ENCODE measurements at places on chromosomes 6 and 20.

GRCh38 chr6:30006170-30007131 is 54.6 kb upstream of the POLR1H start:
- no peak for DNase-seq

DNA sequence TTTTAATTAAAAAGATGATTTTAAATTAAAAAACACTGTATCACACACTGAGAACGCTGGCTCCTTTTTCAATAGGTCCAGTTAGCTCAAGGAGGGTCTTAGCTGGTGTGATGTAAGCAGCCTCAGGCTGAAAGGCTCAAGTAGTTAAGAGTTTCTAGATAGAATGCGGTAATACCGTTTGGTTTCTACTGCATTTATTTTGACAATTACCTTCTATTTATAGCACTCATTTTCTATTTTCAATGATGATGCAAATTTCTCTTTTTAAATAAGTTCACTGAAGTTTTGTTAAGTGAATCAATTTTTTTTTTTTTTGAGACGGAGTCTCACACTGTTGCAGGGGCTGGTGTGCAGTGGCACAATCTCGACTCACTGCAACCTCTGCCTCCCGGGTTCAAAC is 87.1 kb downstream of the PREX1 start:
- no peak for DNase-seq

DNA sequence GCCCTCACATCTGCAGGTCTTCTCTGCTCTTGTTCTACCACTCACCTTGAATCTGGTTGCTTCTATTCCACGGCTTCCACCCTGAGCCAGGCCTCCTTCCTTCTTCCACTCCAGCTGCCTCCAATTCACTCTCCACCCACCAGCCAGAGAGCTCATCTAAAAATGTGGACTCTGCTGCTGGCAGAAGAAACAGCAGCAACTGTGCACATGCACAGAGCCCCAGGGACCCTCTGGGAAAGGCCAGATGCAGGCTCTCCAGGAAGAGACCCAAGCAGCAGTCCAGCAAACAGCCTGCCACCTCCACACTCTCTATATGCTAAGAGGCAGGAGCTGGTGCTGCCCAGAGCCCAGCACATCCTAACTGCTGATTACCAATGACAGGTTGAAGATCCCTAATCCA is 162.6 kb upstream of the TOP1 start:
- no peak for DNase-seq

- DNase-seq, result no peak
These were observed 83.6 kb upstream of the RBM24 start for GRCh38 chr6:17197607-17198006.

GRCh38 chr6:16316741-16317251 is 78.4 kb downstream of the GMPR start:
- DNase-seq, result no peak

GRCh38 chr6:111472933-111473435 is 10.0 kb downstream of the REV3L start:
- DNase-seq, result no peak

GRCh38 chr20:10731190-10731965 is 57.6 kb upstream of the JAG1 start:
- DNase-seq, result no peak

DNA sequence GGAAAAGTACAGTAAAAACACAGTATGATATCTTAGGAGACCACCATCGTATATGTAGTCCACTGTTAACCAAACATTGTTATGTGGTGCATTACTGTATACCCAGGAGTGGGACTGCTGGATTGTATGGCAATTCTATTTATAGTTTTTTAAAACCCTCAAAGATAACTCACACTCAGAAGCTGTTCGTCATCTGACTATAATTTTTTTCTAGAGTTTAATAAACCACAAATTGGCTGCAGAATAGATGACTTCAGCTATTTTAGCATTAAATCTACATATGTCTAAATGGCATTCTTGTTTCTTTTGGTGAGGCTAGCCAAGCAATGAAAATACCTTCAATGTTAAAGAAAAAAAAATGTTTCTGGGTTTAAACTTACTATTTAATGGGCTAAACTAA is 134.2 kb upstream of the BMP5 start:
- DNase-seq, result no peak

- DNase-seq, result no peak
These were observed 52.0 kb upstream of the KLHL31 start for GRCh38 chr6:53717566-53717965.

- DNase-seq, result no peak
These were observed 59.7 kb downstream of the PFDN4 start for GRCh38 chr20:54267483-54268003.

DNA sequence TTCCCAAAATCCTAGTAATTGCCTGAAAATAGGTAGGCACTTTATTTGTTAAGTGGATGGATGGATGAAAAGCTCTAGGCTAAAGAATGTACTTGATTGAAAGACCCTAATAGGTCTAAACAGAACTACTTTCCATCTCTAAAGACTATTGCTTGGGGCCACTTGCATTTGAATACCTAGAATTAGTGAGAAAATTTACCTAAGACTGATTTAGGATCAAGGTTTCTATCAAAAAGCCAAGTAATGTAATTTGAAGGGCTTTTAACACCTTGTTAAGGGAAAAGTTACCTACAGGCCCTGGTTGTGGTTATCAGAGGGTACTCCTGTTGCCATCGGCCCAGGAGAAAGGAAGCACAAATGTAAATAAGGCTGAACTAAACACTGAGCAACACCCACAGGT is 580.7 kb downstream of the LMBRD1 start:
- DNase-seq, result no peak

- DNase-seq, result no peak
These were observed 34.6 kb downstream of the REPS1 start for GRCh38 chr6:138953451-138953850.

- DNase-seq, result no peak
These were observed 12.8 kb downstream of the RGS17 start for GRCh38 chr6:153117986-153118879.

GRCh38 chr6:121544691-121545090 is 109.2 kb downstream of the GJA1 start:
- no peak for DNase-seq

DNA sequence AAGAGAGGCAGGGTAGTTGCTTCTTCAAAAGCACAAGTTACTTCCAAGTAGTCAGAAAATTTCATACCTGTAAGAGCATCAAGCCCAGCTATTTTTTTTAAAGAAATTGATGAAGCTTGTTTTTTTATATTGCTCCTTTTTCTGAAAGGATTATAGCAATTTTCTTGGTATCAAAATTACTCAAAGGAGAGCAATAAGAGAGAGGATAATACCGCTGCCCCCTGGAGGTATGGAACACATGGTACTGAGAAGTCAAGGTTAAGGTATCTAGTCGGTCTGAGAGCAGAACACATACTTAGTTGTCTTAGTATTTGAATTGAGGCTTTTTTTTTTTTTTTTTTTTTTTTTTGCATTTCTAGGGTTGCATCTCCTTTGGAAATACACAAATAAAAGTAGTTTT is 59.4 kb downstream of the ADGRF5 start:
- DNase-seq, result no peak

DNA sequence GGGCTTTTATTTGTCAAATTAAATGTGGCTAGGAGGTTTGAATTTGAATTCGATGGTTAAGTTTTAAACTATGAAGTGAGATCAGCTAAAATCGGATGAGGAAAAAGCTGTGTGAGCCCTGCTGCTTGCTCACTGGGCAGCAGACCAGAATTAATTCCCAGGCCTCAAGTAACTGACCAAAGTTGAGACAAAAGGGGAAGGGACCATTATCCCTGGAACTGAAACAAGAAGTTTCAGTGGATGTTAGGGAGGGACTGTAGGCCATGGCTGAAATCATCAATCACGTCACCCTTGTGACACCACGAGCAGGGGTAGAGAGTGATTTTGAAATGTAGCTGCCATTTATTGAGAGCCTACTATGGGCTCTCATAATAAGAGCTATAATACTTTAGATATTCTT is 7.0 kb upstream of the PRSS35 start:
- no peak for DNase-seq

- DNase-seq, result no peak
These were observed 117.2 kb downstream of the SOBP start for GRCh38 chr6:107607116-107607515.

- no peak for DNase-seq
These were observed 15.6 kb upstream of the BICRAL start for GRCh38 chr6:42766163-42766670.

- DNase-seq, result no peak
These were observed 321.5 kb upstream of the SASH1 start for GRCh38 chr6:148021165-148021564.

- DNase-seq, result no peak
These were observed 145.9 kb downstream of the CDC5L start for GRCh38 chr6:44533421-44533820.

DNA sequence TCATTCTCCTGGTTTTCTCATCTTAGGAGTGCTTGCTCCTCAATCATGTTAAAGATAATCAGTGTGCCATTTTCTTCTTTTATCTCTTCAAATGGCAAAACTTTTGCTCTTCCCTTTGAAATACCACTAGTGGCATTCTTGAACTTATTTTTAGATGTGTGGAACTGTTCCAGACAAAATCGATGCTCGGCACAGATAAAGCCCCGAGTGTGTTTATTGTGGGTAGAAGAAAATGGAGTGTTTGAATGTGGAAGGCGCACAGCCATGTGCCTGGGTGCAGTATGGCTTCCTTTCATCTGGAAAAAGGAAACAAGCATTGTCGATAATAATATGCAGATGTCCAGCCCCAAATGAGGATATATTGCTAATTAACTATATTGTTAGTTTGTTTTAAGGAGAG is 42.4 kb downstream of the ISM1 start:
- DNase-seq, result no peak

GRCh38 chr20:51457533-51457932 is 85.0 kb downstream of the NFATC2 start:
- DNase-seq, result no peak

DNA sequence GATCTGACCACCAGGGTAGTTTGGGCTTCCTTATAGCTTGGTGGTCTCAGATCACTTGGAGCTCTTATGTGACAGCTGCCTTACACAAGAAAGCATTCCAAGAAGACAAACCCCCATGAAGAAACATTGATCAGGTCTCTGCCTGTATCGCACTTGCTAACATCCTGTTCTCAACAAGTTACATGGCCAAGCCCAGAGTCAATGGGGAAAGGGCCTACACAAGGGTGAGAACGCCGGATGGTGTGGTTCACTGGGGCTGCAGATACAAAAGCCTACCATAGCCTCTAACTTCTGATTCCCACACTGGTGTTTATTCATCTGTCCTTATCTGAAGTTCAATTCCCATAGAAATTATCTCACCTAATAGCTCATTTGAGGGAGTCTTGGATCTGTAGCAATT is 235.5 kb downstream of the SYNDIG1 start:
- DNase-seq, result no peak

GRCh38 chr20:20820104-20820503 is 107.7 kb upstream of the RALGAPA2 start:
- peak; percentile 4 for DNase-seq

DNA sequence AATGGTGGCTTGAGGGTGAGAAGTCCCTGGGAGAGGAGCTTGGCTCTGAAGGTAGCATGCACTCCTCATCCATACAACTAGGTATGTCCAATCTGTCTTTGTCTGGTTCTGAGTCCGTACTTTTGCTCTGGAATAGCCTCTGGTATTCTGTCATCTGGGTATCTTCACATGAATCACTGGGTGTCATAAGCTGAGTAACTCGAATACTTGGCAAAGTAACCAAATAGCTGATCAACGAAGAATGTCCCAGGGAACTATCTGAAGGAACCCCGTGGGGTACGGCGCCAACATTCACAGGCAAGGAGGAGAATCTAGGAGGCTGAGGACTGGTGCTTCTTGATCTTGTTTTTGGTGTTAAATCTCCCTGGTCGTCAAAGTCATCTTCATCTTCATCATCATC is 184.8 kb downstream of the HIVEP2 start:
- DNase-seq, result no peak

- DNase-seq, result no peak
These were observed 154.4 kb downstream of the BMP2 start for GRCh38 chr20:6921717-6922386.

- no peak for DNase-seq
These were observed 577.7 kb downstream of the HAO1 start for GRCh38 chr20:7362601-7363000.

- no peak for DNase-seq
These were observed 43.1 kb downstream of the JPH2 start for GRCh38 chr20:44143936-44144335.

DNA sequence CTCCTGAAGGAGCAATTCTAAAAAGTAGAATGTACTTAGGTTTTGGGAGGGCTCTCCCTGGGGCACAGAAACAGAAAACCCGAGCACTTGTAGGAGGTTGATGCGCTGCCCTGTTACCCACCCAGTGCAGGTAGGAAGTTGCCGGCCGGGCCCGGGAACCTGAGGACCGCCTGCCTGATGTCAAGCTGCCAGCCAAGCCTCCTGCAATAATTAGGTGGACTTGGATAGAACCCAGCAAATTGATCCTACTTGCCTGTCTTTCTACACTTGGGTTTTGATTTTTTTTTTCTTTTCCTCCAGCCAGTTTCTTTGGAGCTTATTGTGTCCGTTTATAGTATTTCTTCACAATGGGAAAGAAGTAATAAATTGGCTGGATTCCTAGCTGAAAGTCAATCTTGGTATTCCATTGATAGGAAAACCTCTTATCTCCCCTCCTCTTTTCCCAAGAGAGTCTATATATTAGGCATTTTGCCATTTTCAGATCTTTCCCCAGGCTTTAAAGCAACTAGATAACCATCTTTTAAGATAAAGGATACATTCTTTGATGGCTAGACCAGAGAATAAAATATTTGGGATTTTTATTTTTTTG is 78.3 kb upstream of the FYN start:
- DNase-seq, result no peak

DNA sequence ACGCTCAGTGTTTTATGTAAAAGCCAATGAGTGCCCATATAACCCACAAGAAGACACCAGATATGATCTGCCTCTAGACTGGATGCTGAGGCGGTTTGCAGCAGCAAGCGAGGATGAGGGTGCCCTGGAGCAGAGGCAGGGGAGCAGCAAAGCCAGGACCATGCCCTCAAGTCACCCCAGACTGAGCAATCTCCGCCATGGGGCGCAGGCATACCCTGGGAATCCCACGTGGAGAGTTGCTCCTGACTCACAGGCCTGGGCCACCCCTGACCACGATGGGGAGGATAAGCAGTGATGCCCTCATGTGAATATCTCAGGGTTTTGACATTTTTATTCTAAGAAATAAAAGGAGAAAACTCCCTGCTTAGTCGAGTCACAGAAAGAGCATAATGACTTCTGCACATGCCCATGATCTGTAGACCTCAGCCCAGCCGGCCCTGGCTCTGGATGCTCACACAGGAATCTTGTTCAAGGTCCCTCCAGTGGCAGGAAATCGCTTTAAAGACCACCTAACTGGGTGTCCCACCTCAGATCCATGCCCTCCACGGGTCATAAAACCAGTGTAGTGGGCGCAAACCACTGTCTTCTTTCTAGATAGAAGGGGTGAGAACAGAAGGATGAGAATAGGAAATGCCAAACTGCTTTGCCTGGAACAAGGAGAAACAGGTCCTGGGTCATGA is 138.3 kb upstream of the SNX9 start:
- DNase-seq, result no peak

- DNase-seq, result no peak
These were observed 119.4 kb downstream of the NCOA3 start for GRCh38 chr20:47620808-47621805.

GRCh38 chr6:36386495-36387439 is 702 bp downstream of the ETV7 start:
- no peak for DNase-seq

GRCh38 chr20:50649590-50649989 is 41.8 kb downstream of the RIPOR3 start:
- no peak for DNase-seq

GRCh38 chr20:63573647-63574131 is 350 bp downstream of the HELZ2 start:
- no peak for DNase-seq

Data from GDM1 (cell line).